ENCODE measurements at places on chromosomes 5 and 9.

DNA sequence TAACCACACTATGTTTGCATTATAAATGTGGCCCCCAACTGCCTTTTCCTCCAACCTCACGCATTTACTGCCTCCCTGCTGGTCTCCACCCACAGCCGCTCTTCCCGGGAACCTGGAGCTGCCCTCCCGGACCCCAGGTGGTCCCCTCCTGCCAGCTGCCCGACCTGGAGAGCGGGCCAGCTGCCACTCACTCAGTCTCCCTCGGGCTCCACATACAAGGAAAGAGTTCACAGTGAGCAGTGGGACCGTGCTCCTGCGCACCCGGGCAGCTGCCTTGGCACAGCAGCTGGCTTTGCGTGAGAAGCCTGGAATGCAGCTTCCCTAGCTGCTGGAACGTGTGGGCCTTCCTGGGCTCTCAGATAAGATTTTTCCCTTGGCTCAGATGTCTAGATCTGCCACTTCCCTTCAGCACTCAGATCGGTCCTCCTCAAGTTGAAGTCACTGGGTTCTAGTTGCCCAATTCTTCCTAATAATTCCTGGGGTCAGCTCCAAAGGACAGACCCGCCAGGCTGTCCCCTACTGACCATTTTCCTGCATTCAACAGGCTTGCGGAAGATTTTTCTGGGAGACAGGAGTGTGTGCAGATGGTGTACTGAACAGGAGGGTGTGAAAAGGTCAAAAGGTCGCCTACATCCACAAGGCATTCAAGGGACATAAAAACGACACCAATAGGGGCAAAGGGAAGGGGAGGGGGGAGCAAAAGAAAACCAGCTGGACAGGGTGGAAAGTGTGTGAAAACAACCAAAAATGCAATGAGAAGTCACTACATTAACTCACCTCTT is 69.1 kb downstream of the MYO10 start:
- no peak for DNase-seq

GRCh38 chr9:17578911-17579793 is at the start of gene SH3GL2:
TSS of gene SH3GL2 (plus strand) at chr9:17579066.
- peak; percentile 85 for DNase-seq

DNA sequence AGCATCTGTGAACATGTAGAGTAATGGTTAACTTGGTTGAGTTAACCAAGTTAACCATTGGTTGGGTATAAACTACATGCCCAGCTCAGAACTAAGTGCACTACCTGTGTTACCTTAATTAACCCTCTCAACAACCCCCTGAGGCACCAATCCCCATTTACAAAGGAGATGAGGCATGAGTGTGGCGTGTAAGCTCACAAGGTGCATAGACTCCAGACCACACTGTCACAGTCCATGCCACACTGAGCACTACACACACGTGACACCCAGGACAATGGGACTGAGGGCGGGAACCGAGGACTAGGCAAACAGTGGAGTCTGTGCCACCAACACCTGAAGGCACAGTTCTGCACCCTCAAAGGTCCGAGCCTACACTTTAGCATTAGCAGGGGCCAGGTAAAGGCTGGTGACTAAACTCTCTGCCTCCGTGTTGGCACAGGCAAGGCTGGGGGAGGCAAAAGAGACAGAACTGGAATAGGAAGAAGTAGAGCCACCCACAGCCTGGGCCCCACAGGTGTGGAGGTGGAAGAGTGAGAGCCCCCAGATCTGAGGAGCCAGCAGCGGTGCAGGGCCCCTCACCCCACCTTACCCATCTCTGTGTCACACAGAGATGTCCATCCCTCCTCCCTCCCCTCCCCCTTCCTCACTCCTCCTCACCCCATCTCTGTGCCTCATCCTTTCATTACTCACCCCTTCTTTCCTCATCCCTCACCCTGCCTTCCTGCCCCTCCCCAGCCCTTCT is 2.2 kb upstream of the DNAJB5 start:
- no peak for DNase-seq

GRCh38 chr5:171226096-171226754 is 82.8 kb upstream of the TLX3 start:
- DNase-seq, result no peak

- DNase-seq, result no peak
Observed at GRCh38 chr5:109669991-109670706, 19.6 kb upstream of the MAN2A1 start.

DNA sequence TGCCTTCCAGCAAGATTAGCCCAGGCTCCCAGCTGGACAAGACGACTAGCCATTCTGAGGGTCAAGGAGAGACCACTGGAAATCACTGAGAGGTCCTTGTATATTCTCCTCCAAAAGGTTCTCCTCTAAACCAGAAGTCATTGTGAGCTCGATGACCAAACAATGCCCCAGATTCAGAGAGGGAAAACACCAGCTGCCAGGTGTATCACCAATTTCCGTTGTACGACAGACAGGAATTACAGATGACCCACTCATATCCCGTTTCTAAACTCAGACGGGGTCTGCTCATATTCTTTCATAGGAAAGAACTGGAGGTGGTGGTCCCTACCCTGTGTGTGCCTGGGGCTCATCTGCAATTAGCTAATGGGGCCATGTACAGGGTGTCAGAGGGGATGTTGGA is 14.2 kb downstream of the FAXDC2 start:
- DNase-seq, result no peak

DNA sequence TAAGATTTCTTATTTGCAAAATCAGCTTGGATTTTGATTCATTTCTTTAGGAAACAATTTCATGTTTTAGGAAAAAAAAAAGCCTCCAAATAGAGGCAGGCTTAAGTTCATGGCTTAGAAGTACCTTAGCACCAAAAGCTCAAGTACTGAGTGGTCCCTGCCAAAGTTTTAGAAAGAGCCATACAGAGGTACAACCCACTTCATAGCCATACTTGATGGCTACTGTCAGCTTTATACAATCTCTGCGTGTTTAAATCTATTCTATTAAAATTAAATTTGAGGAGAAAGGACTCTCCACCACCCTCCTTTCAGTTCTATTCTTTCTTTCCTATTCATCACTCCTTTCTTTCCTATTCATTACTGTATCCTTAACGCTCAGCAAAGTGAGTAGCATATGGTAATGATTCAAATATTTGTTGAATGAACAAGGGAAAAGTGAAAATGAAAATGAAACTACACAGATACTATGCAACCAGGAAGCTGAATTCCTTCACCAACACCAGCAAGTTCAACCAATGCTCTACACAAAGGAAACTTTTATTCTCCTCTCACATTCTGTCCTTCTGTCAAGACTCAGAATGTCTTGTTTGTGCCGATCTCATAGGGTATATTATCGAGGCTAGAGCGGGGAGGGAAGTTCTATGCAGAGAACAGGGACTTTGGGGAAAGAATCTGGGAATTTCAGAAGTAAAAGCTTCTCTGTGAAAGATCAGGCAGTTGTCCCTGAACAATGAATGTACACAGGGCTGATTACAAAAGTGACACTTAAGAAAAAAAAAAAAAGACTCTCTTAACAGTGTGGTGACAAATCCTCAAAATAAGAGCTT is 138.6 kb upstream of the SPEF2 start:
- no peak for DNase-seq

- no peak for DNase-seq
Observed at GRCh38 chr5:39698838-39699560, 274.2 kb upstream of the DAB2 start.

GRCh38 chr5:146185161-146185560 is 2.7 kb upstream of the LARS1 start:
- DNase-seq, result no peak
